Caki2 (cell line): ENCODE measurements at places on chromosomes 6 and 20. TPM values are rescaled to one million over a fixed set of nuclear protein-coding genes. Genes with fewer than 3 reads are reported as not detected.

DNA sequence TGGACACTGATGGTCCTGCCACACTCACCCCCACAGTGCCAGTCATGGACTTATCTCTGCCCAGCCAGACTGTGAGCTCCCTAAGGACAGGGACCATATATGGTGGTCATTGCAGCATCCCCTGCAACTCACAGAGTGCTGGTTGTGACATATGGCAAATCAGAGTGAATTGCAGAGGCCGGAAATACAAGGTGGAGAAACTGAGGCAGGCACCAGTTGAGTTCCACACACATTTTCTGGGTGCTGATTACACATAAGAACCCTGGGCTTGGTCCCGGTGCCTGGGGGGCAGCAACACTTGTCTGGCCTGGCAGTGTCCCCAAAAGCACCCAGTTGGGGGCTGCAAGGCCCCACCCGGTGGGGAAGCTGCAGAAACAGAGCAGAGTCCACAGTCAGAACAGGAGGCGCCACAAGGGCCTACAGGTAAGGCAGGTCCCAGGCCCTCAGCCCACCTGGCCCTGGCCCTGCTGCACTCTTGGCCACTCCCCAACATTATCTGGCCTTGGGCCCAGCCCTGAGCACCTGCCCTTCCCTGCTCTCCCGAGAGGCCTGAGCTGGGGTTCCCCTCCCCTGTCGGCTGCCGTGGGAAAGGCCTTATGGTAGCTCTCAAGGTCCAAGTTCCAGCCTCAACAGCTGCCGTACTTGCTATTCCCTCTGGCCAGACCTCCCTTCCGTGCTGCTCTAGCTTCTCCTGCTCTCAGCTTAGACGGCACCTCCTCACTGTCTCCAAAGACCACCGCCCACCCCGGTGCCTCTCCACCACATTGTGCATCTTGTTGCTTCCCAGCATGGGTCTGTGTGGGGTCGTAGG is 140.8 kb upstream of the PTPN1 start:
- DNase-seq: no peak

DNA sequence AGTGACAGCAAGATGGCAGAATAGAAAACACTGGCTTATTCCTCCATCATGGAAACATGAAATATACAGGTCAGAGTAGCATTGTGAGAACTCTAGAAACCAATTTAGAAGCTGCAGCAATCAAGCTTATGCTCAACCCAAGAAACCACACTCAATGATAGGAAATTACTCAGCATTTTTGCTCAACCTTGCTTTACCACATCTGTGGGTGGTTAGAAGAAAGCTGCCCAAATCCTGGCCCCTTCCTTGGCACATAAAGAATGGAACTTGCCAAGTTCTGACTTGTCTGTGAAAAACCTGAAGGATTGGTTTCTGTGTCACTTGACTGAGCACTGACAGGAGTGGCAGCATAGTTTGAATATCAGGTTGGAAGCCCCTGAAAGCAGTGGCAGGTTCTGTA is 108.0 kb upstream of the MOCS1 start:
- DNase-seq: no peak

MACROD2 gene
- 0.26 and 3.4 TPM in 2 replicates for total RNA-seq

- DNase-seq: no peak
Observed at GRCh38 chr6:44921798-44922197, 406.3 kb upstream of the RUNX2 start.

DNA sequence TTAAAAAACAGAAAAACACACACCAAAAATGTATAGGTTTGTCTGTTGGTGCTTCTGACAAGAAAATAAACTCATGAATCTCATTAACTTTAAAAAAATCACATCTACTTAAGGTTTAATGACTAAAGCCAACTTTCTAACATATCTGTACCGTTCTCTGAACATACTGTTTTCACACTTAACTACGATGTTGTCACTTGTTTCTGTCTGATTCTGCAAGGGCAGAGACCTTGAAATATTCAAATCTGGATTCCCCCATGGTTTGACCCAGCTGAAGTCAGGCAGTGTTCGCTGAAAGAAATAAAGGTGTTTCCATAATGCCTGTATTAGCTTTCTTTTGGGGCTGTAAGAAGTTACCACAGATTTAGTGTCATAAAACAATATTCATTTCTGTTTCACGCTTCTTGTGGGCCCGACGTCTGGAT is 2.7 kb upstream of the ASXL1 start:
- no peak for DNase-seq

- DNase-seq: no peak
Observed at GRCh38 chr6:36098920-36099647, 31.2 kb upstream of the MAPK13 start.
